ENCODE measurements at places on chromosomes 3 and 15.

GRCh38 chr3:186042036-186042435 is 66.9 kb downstream of the ETV5 start:
- DNase-seq: no peak

- no peak for DNase-seq
Observed at GRCh38 chr3:65619451-65619881, 419.3 kb downstream of the MAGI1 start.

GRCh38 chr3:106381286-106381938 is 512.6 kb upstream of the CBLB start:
- DNase-seq: no peak

DNA sequence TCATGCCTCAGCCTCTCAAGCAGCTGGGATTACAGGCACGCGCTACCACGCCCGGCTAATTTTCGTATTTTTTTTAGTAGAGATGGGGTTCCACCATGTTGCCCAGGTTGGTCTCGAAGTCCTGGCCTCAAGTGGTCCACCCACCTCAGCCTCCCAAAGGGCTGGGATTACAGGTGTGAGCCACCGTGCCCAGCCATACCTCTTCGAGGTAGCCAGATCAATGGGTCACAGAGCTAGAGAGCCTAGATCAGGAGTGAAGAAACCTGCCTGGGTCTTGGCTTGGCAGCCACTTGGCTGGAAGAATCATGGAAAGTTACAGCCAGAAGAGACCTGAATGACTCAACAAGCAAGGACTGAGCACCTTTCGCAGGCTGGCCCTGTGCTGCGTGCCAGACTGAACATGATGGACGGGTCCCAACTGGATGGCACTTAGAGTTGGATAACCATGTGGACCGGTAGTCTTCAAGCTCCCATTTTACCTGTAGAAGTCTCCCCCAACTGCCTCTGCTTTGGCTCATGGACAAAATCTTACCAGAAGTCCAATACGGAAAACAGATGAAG is 29.7 kb downstream of the GNB5 start:
- DNase-seq: no peak

GRCh38 chr3:145070795-145071194 is 1090.2 kb downstream of the PLOD2 start:
- DNase-seq: no peak

DNA sequence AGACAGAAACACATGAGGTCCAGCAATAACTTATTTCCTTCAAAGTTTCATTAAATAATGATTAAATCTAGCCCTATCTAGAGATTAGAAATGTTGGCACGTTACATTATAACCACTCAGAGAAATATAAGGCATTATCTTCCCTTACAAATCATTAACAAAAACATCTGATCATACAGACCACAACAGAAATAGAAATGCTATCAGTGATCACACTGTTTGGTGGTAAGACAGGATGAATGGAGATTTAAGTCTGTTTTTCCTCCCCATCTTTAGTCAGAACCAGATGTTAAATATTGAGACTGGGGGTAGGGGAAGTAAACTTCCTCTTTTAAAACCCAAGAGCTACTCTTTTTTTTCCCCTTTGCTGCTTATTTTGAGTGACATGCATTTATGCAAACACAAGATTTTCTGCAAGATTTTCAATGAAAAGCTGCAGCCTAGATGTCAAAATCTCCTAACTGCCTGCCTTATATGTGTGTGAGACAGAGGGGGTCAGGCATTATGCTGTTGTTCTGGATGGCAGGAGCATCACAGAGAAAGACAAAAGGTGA is 70.4 kb downstream of the CBLB start:
- DNase-seq: no peak

GRCh38 chr3:186909078-186909853 is 21.1 kb upstream of the ST6GAL1 start:
- DNase-seq: peak; percentile 82

DNA sequence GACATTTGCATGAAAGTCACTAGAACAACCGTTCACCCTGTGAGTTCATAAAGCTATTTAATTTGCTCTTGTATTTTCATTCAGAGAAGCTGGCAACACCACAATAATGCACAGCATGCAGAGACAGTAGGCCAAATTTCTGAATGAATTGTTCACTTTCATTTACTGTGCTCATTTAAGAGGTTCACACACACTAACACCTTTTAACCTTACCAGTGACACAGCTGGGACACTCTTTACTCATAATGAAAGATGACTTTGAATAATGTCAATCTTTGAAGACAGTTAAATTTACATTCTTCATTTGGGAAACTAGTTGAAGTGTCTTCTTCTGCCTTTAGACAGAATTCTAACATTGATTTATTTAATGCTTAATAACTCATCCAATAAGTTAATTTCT is 95.7 kb downstream of the ROBO1 start:
- DNase-seq: no peak

DNA sequence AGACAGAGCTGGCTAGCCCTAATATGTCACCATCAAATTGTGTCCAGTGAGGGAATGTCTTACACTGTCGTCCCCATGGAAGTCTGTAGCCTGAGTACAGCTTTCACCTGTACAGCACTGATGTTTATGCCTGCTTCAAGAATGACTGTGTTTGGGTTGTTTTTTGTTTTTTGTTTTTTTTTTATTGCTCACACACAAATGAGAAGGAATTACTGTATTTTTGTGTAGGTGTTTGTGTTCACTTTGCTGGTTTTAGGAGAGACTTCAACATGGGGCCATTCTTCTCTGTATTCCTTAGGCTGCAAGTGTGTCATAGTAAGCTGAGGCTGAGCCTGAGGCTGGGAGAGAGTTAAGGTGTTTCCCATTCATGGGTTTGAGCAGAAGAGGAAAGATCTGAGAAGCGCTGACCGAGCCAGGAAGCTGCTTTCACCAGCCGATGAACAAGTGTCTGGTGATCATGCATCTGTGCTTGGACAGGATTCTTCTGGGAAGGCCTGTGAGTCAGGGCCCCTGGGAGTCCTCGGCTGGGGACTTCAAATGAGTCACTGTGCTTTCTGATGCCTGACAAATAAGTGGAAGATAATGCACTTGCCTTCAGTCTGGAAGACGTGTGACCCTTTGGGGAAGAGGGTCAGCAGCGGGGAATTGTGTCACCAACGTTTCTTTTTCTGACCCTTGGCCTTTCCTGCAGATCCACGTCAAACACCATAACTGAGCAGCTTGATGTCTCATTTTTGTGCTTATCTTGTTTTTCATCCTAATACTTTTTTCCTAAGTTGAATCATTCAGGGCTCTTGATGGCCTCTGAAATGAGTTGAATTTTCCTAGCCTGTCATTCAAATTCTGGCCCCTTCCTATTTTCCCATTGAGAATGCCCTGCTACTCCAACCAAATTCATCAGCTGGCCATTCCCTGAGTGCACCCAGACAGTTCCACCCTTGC is 36.7 kb upstream of the ZBTB38 start:
- DNase-seq: no peak

DNA sequence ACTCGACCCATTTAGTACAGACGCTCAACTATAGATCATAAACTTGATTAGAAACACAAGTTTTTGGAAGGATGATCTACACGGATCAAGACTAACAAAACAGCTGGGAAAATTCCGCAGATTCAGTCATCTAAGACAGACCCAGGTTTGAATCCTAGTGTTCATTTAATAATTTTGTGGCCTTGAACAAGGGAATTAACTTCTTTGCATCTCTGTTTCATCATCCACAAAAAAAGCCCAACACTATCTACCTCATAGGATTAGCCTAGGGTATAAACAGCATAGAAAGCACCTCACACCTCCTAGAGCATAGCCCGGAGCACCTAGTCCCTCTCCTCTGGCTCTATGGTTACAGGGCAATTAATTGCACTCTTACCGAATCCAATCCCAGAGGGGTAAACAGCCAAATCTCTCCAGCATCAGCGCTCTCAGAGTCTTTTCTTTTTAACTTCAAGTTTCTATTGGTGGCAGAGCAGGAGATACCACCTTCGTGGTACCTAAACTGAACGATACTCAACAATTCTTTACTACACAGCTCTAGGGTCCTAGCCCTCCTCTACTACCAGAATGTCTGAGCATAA is 3.5 kb downstream of the TBL1XR1 start:
- no peak for DNase-seq

DNA sequence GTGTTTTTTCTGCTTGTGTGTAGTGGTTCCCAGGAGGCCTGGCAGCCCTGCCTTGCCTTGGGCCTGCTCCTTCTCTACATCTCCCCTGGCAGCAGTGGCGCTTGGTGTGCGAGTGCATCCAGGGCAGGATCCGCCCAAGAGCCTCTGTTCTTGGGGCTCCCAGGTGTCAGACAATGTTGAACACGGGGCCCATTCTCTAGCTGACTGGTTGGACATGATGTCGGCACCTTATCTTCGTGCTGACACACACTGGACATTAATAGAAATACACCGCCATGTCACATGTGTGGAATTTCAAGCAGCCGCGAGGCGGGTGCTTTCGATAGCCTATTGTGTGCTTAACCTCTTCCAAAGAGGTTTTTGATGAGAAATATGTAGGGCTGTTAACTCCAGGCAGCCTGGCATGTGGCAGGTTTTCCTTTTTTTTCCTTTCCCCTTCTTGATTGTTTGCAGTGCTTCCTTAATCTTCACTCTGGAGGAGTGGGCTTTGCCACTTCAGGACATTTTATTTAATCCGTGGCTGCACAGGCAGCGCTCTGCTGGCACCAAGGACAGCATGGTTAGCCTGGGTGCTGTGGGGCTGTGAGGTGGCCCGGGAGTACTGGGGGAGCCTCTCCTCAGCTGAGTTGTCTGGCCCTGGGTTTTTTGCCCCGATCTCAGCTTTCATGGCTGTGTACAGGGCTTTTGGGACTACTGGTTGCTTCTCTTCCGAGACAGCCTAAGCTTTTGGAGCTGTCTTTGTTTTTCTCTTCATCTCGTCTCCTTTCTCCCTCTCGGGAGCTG is 42.5 kb downstream of the CHCHD6 start:
- no peak for DNase-seq

DNA sequence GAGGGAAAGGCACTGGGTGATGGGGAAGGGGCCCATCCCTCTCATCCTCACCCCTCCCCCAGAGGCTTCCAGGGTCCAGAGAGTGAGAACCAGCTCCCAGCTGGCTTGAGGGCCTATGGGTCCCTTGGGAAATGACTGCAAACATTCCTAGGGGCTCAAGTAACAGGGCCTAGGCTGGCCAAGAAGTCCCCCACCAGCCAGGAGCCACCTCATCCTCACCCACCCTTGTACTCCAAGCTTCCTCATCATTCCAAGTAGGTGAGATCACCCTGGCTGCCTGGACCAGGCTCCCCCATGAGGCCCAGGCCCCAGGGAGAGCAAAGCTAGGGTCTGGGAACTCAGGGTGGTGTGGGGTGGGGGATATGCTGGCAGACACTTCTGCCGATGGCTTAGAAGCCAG is 14.8 kb downstream of the LOXL1 start:
- no peak for DNase-seq

GRCh38 chr3:69888943-69889315 is 110.6 kb upstream of the SAMMSON start:
- no peak for DNase-seq

DNA sequence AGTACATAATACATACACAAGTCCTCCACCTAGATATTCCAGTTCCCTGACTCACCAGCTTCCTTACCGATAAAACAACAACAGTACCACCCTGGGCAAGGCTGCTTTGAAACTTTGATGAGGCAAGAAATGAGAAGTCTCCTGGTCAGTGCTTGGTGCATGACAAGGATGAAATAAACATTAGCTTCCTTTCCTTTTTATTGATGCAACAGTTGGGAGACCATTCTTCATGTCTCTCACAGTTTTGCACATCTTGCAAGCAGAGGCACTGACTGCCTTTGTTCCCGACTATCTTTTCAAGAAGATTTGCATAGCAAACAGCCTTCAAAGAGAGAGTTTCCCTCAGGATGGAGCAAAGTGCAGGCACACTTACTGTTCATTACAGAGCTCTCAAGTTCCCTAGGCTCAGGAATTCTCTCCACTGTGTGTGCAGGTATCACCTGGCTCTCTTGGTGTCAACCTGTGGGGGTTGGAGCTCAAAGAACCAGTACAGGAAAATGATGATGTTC is 65.2 kb downstream of the MYLK start:
- no peak for DNase-seq

GRCh38 chr15:27353856-27354255 is 382.9 kb downstream of the GABRG3 start:
- DNase-seq: no peak

Data from stimulated activated naive CD8-positive, alpha-beta T cell treated with anti-CD3 and anti-CD28 coated beads, Interleukin-15, amount 100 ng/mL, for 72 hours (primary cell).